ENCODE measurements at places on chromosomes 3 and 15.

DNA sequence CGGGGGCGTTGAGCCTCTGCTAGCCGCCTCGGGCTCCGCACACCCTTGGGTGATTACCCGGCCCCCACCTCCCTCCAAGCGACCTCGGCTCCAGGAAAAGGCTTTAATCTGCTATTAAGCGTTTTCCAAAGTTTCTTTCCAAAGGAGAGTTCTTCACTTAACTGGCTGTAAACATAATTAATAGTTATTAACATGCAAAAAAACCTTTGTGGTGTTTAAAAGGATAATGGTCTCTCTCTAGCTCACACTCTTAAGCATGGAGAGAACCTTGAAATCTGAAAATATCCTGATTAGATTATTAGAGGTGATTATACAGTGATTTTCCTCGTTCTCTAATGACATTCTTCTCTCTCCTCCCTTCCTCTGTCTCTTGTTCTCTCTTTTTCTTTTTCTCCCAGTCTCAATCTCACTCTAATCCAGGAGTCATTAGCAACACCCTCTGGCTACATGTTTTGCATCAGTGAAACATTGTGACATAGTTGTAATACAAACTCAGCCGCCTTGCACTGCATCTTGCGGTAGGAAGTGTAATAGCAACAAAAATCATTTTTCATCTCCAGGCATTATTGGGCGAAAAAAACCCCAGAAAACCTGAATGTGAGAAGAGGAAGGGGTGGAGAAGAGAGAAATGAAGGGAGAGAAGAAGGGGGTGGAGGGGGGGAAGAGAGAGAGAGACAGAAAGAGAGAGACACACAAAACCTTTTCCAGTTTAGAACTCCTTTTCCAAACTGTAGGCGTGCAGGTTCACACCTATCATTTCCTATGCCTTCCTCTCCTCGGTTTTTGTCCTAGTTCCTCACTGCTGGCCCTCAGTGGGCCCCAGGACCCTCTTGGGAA, 24.4 kb downstream of the NR2F2 start:
- DNase-seq = peak; percentile 61

GRCh38 chr15:100665570-100665969, 63.2 kb downstream of the ASB7 start:
- no peak for DNase-seq

DNA sequence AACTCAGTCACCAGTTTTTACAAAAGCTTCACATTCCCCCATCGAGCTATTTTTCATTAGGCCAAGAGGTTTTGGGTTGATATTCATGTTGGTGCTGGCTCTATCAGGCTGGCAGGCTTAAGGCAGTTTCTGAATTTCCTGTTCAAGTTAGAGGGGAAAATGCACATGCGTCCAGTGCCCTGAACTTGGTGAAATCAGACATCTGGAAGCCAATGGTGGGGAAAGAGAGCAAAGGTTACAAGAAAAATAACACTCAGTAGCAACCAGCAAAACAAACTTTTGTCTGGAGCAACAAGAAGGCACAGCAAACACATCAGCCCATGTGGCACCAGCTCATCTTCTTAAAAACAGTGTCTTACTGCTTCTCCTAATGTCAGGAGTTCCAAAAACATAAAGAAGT, 155.6 kb upstream of the TSC22D2 start:
- DNase-seq = no peak

- DNase-seq = peak; percentile 16
These were observed 64.2 kb downstream of the SCAPER start for GRCh38 chr15:76840830-76841460.

DNA sequence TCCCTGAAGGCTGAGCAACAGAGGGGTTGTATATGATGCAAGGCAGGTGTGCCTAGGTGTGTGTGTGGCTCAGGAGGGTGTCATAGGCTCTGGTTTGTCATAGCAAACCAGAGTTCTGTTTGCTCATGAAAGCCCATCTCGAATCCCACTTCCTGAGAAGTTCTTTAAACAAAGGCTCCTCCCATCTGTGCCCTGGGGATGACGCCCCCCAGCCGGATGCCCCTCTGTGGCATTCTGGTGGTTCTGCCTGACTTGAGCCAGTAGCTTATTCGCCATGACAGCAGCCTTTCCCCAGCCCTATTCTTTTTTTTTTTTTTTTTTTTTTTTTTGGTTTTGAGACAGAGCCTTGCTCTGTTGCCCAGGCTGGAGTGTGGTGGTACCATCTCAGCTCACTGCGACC, 45.4 kb downstream of the PDIA5 start:
- DNase-seq = no peak

- no peak for DNase-seq
These were observed 309.7 kb upstream of the GADL1 start for GRCh38 chr3:31203960-31204795.

DNA sequence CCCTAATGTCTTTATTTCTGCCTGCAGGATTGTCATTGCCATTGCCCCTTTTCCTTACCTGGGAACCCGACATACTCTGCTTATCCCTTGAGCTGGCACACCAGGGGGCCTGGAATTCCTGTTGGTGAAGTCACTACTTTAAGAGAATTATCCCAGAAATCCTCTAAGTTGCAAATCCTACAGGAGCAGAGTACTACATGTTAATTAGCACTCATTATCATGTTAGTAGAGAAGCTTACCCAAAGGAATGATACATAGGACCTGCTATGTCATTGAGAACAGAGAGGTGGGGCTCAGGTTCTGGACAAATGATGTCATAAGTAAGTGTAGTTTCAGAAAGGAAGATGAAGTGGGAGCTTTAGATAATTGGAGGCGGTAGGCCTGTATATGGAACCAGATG, 27.4 kb downstream of the SCG5 start:
- no peak for DNase-seq

- no peak for DNase-seq
These were observed 13.6 kb upstream of the AHSG start for GRCh38 chr3:186599142-186599784.

DNA sequence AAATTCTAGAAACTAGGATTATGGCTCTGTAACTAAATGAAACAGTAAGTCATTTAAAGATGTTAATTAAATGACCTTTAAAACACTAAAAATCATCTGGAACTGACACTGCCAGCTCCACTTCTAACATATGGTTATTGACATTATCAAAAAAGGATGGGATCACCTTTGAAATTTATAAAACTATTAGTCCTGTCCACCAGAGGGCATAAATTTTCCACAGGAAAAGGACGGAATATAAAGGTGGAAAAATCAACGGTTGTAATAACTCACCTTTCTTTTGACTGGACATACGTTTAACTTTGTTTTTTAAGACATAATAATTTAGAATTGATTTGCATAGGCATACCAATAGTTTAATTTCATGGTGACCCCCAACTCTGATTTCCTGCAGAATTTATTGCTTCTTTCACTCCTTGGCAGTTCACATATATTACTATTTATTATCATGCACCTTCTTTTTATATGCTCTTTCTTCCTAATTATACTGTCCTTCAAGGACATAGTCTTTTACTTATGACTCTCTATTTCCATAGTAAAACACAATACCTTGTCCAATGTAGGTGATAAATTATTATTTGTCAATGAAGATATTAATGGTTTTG, 345.7 kb downstream of the CADM2 start:
- no peak for DNase-seq

DNA sequence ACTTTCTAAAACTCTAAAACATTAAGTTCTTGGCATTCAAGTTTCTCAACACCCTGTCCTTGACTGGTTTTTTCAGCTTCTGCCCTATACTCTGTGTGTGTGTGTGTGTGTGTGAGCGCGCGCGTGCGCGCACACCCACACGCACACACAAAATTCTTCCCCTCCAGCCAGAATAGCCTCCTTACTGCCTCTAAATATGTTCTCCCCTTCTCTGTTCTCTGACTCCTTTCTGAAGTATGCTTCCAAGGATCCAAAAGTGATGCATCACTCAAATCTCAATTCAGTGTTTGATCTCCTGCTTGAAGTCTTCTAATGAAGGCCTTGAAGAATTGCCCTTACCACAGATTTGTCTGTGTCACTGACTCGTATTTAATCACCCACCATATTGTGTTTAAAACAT, 129.8 kb downstream of the SLC25A26 start:
- DNase-seq = no peak

DNA sequence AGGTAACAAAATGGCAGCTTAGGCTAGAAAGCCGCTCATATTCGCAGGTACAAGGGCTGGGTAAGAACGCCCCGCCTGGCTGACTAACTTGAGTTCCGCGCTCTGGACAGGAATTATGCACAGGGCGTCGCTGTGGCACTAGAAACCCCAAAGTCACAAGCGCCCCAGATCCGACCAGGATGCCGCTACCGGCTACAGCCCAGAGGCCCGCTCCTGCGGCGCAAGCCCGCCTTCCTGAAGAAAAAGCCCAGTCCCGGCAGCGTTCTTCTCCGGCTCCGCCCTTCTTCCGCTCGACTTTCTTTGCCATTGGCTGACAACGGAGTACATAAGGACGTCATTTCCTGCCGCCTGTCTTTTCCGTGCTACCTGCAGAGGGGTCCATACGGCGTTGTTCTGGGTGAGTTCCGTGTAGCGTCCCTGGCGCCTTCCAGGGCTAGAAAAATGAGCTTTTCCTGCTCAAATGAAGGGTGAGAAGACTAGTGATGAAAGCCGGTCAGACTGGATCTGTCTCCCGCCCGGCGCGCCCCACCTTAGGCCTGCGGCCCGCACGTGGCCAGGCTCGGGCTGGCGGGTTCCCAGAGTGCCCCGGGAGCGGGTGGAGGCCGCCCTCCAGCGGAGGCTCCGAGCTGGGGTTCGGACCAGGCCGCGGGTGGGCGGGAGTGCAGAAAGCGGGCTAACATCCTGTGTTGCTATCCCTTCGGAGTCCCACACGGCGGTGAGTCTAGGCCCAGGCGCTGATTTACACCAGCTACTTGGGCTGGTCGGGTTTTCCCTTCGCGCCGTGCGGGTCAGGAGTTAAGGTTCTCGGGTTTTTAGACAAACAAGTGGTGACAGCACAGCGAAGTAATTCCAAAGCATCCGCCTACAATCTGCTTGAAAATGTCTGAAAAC, at the start of gene RPSA:
Gene RPSA, plus strand, starts transcription at position 353 of the 891 bp plus-strand sequence. CDS start 934 bp downstream, outside the sequence.
- DNase-seq = peak; percentile 88

GRCh38 chr15:96657096-96657495, 326.6 kb downstream of the NR2F2 start:
- DNase-seq = no peak

- DNase-seq = no peak
These were observed 389.8 kb upstream of the RARB start for GRCh38 chr3:25038271-25038670.

All from AG09309 (cell line).